Smooth muscle cell of the pulmonary artery (primary cell): ENCODE measurements at places on chromosomes 3 and 15. TPM values are rescaled to one million over a fixed set of nuclear protein-coding genes. Genes with fewer than 3 reads are reported as not detected.

TMEM207 gene
- total RNA-seq, result not detected in 2 replicates

UROC1 gene
- total RNA-seq, result not detected in 2 replicates

LARP6 gene
- total RNA-seq, result 51.3 and 52.6 TPM in 2 replicates

C3orf22 gene
- total RNA-seq, result not detected in 2 replicates

HEG1 gene
- 385 and 641 TPM in 2 replicates for total RNA-seq

PLSCR5 gene
- total RNA-seq, result not detected in 2 replicates

IL17RB gene
- total RNA-seq, result under 0.01 TPM in 1 of 2 replicates, not detected in the other

RARB gene
- total RNA-seq, result 5.2 and 10.2 TPM in 2 replicates

GAP43 gene
- 5.7 and 6.1 TPM in 2 replicates for total RNA-seq

CTXND1 gene
- not detected in 2 replicates for total RNA-seq

TM4SF1 gene
- total RNA-seq, result 314 and 726 TPM in 2 replicates

ATP2C1 gene
- 172 and 215 TPM in 2 replicates for total RNA-seq

CD200R1L gene
- not detected in 2 replicates for total RNA-seq
